ENCODE measurements at places on chromosomes 5 and 9.

- no peak for DNase-seq
These were observed 604.6 kb downstream of the PTPRD start for GRCh38 chr9:10008101-10008799.

GRCh38 chr5:112738191-112738560 lies 491 bp downstream of the APC start:
- peak; percentile 9 for DNase-seq

DNA sequence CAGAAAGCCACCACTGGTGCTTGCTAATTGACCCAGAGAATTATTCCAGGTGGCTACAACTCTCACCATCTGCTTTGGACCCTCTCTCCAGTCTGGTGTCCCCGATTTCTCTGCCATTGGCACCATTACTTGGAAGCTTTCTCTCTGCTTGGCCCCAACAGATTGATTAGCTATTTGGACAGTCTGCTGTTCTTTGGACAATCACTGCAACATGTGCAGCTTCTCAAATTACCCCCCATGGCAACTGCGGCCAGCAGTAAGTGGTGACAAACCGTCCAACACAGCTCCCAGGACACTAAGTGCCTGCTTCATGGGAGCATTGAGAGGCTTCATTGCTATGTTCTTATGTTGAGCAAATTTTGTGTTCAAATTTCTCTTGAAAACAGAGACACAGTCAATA lies 309.8 kb downstream of the TAF11L14 start:
- DNase-seq: no peak

- no peak for DNase-seq
These were observed 333.5 kb downstream of the CHSY3 start for GRCh38 chr5:130237721-130238120.

DNA sequence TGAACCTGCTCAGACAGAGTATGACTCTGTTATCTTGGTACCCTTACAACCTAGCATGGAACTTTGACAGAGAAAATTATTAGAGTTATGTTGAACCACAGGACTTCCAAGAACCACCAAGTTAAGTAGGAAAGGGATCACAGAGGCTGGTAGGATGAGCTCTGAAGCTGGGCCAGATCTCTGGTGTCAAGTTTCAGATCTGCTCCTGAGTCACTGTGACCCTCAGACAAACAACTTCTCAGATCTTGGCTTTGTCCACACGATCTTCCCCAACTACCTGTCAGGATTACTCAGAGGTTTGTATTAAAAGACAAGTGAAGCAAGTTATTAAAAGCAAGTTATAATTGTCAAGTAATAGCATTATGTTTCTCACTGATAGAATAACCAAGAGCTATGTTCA lies 189.0 kb downstream of the SEC61B start:
- DNase-seq: no peak
